ENCODE measurements at places on chromosomes 2 and 18. TPM values are rescaled to one million over a fixed set of nuclear protein-coding genes. Genes with fewer than 3 reads are reported as not detected.

Gene SCN9A
- total RNA-seq, result 6.8 TPM

Gene PPIL3
- 49.7 TPM for total RNA-seq

Gene OTOS
- not detected for total RNA-seq

Gene TDRD15
- total RNA-seq, result not detected

Gene CABYR
- 3.9 TPM for total RNA-seq

DNA sequence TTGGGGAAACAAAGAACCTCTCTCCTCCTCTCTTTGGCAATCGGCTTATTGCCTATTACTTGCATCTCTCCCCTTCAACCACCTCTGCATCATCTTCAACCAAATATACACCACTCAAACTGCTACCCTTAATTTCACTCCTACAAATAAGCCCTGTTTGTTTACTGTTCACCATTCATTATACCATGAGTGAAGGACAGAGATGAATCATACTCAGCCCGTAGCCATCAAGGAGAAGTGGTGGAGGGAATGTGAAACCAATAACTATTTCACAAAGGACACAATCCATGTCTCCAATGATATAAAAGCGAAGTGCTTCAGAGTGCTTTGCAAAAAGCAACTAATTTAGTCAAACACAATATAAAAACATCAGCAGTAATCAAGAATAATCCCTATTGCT lies 76.8 kb downstream of the CACNB4 start:
- DNase-seq, result no peak
- H3K4me3 ChIP-seq, result no peak overlapping the region
- no peak overlapping the region for H3K27ac ChIP-seq
- H3K4me1 ChIP-seq, result peaks cover 13% of the 10 kb centered on the region
- H3K27me3 ChIP-seq, result peaks cover 44% of the 10 kb centered on the region
- no peaks in the 10 kb centered on the region for H3K36me3 ChIP-seq

- no peak for DNase-seq
- no peaks in the 10 kb centered on the region for H3K36me3 ChIP-seq
- no peak overlapping the region for H3K27ac ChIP-seq
- no peaks in the 10 kb centered on the region for H3K4me1 ChIP-seq
- H3K27me3 ChIP-seq, result peaks cover 10% of the 10 kb centered on the region
Measured at GRCh38 chr2:88442061-88442460, 10.4 kb downstream of the FOXI3 start.

DNA sequence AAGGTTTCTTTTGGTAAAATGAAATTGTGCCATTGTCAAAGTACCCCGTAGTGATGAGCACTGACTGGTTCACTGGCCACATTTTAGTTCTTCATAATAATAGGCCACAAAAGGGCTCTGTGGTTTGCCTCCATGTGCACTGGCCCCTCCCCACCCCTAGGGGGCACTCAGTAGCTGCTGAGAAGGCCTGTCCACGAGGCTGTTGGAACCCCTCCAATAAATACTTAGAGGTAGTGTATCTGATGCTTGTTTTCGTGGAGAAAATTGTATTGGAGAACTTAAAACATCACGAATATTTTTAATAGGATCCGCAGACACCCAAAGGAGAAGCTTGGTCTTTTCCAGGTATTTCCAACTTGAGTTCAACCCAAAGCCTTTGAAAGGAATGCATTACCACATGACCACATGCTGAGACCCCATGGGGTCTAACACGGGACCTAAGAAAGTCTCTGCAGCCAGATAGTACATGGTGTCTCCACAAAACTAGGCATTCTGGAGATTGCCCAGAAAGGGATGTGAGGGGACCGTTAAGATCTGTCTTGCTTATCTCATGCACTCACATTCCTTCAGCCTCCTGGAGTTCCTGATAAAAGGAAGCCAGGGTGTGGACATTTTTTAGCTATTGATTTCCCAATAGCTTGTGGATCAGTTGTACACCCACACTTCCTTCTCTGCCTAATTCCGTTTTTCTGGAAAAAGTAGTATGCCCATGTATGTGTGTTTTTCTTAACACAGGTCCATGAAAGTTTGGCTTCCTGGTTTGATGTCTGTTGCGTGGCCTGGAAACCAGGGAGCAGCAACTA lies 28.5 kb upstream of the NOSTRIN start:
- H3K36me3 ChIP-seq, result peaks cover 16% of the 10 kb centered on the region
- H3K4me3 ChIP-seq, result no peak overlapping the region
- H3K27ac ChIP-seq, result no peak overlapping the region

DNA sequence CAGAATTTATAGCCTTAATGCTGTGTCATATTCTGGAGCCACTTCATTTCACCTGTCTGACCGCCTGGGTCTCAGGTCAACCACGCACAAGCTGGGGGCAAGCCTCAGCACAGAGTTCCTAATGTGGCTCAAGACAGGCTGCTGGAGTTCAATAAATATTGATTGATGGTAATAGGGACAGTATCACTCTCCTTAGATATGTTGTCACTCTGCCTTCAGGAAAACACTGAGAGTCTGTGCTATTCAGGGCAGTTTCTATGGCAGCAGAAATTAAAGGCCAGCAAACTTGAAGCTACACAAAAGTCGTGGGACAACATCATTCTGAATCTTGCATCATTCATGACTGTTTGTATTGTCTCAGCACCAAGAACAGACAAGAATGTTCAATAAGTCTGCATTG lies 696.1 kb downstream of the METTL4 start:
- H3K4me1 ChIP-seq, result no peaks in the 10 kb centered on the region
- H3K27me3 ChIP-seq, result no peaks in the 10 kb centered on the region
- no peaks in the 10 kb centered on the region for H3K36me3 ChIP-seq
- H3K27ac ChIP-seq, result no peak overlapping the region
- no peak for DNase-seq
- H3K4me3 ChIP-seq, result no peak overlapping the region

GRCh38 chr2:96903318-96903717 lies 33.4 kb upstream of the SEMA4C start:
- H3K4me1 ChIP-seq, result peaks cover 30% of the 10 kb centered on the region
- peaks cover 3% of the 10 kb centered on the region for H3K27me3 ChIP-seq
- no peaks in the 10 kb centered on the region for H3K36me3 ChIP-seq
- DNase-seq, result no peak
- H3K27ac ChIP-seq, result no peak overlapping the region

DNA sequence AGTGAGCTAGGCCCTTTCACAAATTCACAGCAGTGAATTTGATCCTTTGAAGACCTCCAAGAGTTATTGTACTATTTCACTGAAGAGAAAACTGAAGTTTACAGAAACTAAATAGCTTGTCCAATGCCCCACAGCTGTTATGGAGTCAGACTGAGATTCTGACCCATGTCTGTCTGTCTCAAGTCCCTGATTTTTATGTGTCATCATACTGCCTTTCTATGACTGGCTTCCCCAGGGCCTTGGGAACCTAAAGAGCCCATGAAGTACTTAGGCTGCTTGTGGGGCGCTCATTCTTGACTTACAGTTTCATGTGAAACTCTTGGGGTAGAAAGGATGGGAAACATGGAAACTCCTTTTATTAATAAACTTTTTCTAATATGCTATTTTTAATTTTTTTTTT lies 107.7 kb downstream of the ATL2 start:
- no peak for DNase-seq
- peaks cover 8% of the 10 kb centered on the region for H3K4me1 ChIP-seq

- H3K4me1 ChIP-seq, result peaks cover 54% of the 10 kb centered on the region
- no peak overlapping the region for H3K4me3 ChIP-seq
- H3K27me3 ChIP-seq, result no peaks in the 10 kb centered on the region
- DNase-seq, result no peak
- peaks cover 5% of the 10 kb centered on the region for H3K36me3 ChIP-seq
Measured at GRCh38 chr18:43932140-43932539, 654.9 kb upstream of the SYT4 start.

DNA sequence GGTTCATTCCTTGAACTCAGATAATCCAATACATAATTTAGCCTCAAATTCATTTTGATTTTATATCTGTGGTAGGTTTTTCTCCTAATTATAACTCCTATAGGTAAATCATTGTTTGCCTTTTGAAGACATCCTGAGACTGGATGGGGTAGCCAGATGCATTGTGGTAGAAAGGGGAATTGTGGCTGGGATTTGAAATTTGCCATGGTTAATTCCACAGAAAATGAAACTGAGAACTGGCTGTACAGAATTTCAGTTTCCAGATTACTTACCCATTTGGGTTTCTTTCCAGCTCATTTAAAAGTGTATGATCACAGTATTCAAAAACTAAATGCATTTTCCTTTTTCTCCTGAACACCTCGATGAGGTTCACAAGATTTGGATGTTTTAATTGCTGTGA lies 18.2 kb downstream of the CDKL4 start:
- DNase-seq, result no peak
- no peak overlapping the region for H3K27ac ChIP-seq
- no peak overlapping the region for H3K4me3 ChIP-seq
- peaks cover 12% of the 10 kb centered on the region for H3K4me1 ChIP-seq
- no peaks in the 10 kb centered on the region for H3K27me3 ChIP-seq
- peaks cover 2% of the 10 kb centered on the region for H3K36me3 ChIP-seq

DNA sequence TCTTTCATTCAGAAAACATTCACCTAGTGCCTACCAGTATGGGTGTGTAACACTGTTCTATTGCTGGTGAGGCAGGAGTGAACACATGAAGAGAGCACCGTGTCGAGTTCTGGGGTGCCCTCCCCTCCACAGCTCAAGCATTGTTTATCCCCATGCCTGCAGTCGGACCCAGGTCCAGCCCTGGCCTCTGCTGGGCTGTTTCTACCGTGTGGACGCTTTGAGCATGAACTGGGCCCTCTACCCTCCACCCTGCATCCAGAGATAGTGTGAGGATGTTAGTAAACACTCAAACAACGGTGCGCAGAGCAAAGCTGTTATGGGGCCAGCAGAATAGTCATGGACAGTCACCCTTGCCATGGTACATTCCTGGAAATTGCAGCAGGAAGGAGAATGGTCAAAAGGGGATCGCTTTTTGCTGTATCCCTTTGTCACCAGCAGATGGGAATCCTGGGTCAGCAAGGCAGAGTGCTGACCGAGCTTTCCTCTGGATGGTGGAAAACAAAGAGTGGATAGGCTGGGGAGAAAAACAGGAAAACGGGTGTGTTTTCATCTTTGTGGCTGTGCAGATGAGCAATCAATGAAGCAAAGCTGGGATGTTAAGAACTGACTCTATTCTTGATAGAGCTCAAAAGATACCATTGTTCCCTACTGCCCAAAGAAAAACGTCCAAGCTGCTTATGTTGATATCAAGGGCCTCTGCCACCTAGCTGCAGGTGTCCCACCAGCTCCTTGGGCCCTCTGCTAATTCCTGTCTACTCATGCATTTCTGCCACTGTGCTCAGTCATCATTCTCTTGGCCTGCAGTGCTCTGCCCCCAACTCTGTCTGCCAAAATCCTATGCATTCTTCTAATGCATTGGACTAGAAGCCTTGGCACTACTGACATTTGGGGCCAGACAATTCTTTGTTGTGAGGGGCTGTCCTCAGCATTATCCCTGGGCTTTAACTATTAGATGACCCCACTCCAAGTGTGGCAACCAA lies 38.7 kb downstream of the REEP1 start:
- DNase-seq, result no peak
- H3K36me3 ChIP-seq, result no peaks in the 10 kb centered on the region
- no peak overlapping the region for H3K4me3 ChIP-seq
- peaks cover 45% of the 10 kb centered on the region for H3K27me3 ChIP-seq

All from osteocyte (in vitro differentiated cells).